ENCODE measurements at places on chromosomes 3 and 15.

DNA sequence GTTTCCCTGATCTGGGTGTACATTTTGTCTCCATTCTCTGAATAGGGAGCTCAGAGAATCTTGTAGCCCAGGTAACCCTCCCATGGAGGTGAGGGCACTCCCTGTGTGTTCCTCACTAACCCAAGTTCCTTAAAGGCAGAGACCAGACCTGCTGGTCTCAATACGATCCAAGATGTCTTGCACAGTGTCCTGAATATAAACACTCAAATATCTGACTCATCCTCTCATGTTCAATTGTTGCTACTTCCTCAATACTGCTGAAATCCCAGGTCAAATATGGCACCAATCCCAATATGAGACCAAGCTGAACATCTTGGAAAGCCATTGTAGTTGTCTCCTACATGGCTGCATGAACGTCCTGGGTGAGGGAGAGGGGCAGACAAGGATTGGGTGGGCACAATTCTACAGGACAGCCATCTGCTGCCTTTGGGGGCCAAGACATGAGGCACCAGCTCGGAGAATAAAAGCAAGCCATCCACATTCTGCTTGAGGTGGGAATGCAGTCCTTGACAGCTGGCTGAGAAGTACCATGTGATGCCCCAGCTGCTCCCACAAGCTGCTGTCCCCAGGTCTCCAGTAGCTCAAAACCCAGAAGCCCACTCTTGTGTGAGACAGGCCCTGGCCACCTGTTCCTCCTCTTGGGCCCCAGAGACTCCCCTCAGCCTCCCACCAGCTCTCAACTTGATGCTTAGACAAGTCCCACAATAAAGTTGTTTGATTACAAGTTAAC lies 18.2 kb downstream of the TBC1D2B start:
- DNase-seq, result no peak

GRCh38 chr3:19702416-19703078 lies 231.5 kb downstream of the EFHB start:
- DNase-seq, result no peak

GRCh38 chr3:107271787-107272387 lies 105.4 kb upstream of the CCDC54 start:
- DNase-seq, result no peak

GRCh38 chr15:78272316-78272715 lies 8.0 kb downstream of the DNAJA4 start:
- no peak for DNase-seq

DNA sequence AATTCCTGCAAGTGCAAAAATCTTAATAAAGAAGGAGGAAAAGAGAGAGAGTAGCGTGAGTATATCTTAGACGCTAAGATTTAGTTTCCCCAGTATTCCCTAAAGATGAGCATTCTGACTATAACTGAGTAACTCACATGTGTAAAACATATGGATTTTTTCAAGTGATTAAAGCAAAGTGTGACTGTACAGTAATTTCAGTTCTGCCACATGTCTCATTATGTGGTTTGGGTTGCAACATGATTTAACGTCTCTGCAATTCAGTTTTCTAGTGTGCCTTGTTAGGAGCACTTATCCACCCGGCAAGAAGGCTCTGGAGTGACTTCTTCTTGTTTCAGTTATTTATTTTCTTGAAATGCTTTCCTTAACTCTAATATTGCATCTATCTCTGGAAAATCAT lies 514.1 kb downstream of the ROBO1 start:
- no peak for DNase-seq

DNA sequence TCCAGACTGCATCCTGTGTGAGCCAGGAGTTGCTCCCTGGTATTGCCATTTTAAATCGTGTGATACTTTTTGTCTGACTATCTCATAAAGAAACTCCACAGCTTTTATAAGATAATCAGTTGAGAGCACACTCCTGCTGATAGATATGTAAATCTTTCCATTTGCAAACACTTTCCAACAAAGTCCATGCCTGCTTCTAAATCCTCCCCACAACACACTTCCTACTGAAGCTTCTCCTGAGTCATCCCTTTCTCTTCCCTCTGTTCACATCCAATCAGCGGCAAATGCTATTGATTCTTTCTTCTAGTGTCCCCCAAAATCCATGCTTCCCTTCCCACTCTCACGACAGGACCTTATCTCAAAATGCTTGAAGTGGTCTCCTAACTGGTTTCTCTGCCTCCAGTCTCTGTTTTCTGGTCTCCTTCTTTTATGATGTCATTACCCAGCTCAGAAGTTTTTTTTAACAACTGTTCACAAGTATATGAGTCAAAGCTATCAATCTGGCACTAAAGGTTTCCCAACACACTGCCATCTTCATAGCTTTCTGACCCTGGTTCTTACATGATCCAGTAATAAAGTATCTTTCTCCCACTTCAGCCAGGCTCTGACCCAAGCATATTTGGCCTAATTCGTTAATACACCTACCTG lies 4.5 kb upstream of the WWTR1 start:
- no peak for DNase-seq

- DNase-seq, result no peak
Observed at GRCh38 chr15:90585863-90586262, 56.1 kb downstream of the CRTC3 start.

DNA sequence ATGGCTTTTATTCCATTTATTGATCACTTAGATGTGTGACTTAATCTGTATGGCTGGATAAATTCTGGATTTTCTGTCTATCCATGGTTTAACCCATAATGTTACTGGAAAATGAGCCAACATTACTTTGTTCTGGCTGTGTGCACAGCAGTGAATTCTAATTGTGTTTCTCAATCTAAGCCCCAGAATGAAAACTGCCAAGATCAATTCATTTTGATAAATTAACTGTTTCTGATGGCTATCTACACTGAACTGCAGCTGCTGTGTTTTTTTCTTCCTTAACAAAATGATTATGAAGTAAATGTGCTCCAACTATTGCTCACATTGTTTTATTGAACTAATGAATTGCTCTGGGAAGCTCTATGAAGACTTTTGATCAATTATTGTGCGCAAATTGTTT lies 35.7 kb upstream of the CPB1 start:
- no peak for DNase-seq

DNA sequence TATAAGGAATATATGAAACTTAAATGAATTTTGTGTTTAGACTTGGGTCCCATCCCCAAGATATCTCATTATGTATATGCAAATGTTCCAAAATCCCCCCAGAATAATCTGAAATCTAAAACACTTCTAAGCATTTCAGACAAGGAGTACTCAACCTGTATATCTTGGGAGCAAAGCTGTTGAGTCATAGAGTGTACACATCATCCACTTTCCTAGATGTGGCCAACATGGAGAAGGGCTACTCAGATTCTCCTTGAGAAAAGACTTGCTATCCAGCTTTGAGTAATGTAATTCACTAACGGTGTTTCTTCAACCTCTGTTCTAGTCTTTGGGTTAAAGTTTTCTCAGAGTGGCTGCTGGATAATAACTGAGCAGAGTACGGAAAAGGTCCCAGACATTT lies 215.5 kb upstream of the POU1F1 start:
- no peak for DNase-seq

GRCh38 chr15:69719527-69720240 lies 267.1 kb downstream of the RPLP1 start:
- DNase-seq, result no peak

DNA sequence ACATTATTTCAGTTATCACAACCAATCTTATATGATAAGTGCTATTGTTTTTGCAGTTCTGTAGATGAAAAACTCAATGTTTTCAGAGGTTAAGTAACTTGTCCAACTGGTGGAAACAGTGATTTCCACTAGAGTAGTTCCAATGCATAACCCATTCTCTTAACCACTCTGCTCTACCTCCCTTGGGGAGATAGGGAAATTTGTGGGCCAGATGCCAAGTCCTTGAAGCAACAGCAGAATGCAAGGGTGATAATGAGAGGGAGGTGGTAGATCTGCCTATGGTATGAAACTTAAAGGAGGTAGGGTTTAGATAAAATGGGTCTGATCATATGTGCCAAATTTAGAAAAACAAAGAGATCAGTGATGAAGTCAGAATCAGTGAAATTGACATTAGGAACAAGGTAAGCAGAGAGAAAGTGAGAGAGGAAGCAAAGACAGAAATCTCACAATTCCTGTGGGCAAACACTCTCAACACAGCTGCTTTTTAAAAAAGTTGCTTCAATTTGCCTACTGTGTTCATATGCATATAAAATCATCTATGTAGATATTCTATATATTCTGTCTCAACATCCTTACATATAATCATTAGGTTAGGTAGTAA lies 50.5 kb upstream of the UBP1 start:
- no peak for DNase-seq

DNA sequence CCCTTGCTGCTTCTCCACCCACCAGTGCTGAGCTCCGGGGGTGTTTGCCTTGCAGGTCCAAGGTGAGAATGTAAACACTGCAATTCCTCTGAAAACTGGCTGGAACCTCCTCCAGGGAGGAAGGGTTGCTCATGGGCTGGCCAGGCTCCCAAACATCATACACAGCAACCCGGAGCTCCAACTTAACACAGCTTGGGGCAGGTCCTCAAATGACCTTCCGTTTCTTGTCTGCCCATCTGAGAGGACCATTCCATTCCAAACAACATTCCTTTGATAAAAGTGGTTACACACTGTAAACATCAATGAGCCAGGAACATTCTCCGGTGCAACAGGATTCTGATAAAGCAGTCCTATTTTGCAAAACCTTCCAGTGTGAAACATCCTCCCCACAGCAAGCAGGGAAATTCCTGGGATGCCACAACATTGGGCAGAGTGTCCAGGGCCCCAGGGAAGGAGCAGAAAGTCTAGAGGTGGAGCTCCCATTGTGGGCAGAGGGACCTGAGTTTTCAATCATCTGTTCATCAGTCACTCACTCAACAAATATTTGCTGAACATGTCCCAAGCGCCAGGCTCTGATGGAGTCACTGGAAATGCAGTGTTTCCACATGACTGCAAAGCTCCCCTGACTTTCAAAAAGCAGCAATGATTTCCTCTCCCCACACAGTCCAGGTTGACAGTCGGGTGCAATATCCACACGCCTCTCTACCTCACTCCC lies 7.3 kb upstream of the HEG1 start:
- DNase-seq, result no peak

DNA sequence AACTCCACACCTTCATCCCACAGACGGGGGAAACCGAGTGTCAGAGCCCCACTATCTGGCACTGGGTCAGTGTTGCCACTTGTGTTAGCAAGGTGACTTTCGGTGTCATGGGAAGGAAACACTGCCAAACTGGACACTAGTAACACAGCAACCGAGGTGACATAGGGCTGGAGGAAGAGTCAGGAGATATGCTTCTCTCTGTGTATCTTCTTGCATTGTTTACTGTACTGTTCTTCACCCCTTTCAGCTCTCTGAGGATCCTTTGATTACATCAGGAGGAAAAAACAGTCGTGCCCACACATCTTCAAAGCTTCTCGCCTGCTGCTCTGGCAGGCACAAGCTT lies 109.4 kb upstream of the RAD18 start:
- DNase-seq, result no peak

GRCh38 chr3:129662191-129662608 lies 55.7 kb upstream of the PLXND1 start:
- no peak for DNase-seq

- DNase-seq, result no peak
Observed at GRCh38 chr15:30906366-30906765, 2.7 kb downstream of the FAN1 start.

- no peak for DNase-seq
Observed at GRCh38 chr3:128254967-128255366, 101.7 kb downstream of the EEFSEC start.

DNA sequence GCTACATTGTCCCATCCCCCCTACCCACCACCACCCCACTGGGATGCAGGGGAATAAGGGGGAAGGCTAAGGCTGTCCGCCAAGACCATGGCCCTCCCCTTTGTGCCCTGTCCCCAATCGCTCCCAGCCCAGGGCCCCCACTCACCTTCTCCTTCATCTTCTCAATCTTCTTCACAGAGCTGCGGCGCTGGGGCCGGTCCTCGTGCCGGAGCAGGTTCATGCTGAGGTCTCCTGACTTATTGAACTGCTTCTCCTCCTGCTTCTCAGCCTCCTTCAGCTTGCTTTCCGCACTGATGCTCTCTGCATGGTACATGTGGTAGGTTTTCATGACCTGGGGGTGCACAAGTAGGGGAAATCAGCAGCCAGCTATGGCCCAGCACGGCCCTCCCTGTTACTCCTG lies 101.0 kb upstream of the RAD18 start:
- no peak for DNase-seq

DNA sequence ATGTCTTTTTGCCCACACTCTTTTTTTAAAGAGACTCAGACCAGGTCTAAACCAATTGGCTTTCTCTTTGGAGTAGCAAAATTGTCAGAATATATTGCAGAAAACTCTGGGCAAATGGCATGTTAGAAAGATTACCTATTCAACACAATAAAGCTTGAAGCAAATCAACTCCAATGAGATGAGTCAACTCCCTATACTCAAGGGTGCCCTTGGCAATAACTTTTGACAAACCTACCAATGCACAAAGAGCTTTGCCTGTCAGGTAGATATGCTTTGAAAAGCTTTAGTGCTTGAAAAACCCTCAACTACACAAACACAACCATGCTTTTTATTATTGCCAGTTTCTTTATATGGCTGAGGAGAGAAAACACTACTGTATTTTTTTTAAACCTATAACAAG lies 137.7 kb upstream of the GRM7 start:
- no peak for DNase-seq

Measured in ureter (tissue), 1 donor.